ENCODE measurements at places on chromosomes 16 and 17.
A peak's percentile ranks its signal among the peaks of the same experiment; 100 is the strongest.

DNA sequence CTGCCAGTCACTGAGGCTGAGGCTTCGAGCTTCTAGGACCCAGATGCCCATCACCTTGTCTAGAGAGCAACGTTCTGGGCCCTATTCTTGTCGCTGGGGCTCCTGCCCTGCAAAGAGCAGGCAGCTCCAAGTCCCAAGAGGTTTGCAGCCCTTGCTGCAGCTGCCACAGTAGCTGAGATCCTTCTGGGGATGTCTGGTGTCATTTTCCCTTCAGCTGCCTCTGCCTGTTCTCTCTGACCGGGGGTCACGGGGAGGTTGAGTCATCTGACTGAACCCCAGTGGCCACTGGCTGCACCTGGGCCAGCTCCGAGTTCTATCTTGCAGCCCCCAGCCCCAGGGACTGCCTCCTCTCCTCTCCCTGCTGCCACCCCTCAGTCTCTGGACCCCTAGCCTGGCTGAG, 4.9 kb downstream of the WSCD1 start:
- DNase-seq: no peak

- no peak for DNase-seq
These were observed 17.0 kb upstream of the NTN1 start for GRCh38 chr17:9004132-9004960.

DNA sequence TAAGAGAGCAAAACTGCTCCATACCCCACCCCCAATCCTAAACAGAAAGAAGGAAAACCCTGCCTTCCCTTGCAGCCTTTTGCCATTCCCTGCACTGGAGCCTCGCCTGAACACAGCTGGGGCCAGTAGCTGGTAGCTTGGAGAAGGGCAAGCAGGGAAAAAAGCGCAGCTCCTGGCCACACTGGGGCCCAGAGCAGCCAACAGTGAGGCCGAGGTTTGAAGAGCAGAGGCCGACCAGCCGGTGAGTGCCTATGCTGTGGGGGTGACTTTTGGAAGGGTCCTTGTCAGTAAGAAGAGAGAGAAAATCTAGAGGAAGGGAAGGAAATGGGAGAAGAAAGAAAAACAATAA, 3.2 kb upstream of the HOXB9 start:
- DNase-seq: no peak

DNA sequence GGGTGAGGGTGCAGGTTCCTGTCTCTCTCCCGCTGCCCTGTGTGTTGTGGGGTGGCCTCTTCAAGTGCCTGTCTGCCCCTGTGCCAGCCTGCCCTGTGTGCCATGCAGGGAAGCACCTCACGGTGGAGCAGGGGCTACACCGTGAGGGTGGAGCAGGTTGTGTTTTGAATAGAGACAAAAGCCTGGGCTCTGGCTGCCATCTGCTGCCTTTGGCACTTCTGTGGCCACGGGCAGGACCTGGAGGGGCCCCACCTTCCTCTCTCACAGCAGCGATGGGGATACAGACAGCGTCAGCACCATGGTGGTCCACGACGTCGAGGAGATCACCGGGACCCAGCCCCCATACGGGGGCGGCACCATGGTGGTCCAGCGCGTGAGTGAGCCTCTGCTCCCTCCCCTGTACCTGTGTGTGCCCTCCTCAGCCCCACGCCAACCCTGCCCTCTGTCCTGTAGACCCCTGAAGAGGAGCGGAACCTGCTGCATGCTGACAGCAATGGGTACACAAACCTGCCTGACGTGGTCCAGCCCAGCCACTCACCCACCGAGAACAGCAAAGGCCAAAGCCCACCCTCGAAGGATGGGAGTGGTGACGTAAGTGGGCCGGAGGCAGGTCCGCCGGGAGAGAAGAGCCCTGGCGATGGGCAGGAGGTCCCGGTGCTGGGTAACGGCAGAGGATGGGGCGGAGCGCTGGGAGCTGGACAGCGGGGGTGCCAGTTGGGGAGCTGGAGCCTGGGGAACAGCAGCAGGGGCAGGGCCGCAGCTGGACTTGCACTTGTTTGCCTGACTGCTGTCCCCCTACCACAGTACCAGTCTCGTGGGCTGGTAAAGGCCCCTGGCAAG, 5.4 kb upstream of the C17orf107 start:
- DNase-seq: no peak

- peak; percentile 27 for DNase-seq
These were observed 313.3 kb upstream of the XYLT1 start for GRCh38 chr16:17784073-17784472.

DNA sequence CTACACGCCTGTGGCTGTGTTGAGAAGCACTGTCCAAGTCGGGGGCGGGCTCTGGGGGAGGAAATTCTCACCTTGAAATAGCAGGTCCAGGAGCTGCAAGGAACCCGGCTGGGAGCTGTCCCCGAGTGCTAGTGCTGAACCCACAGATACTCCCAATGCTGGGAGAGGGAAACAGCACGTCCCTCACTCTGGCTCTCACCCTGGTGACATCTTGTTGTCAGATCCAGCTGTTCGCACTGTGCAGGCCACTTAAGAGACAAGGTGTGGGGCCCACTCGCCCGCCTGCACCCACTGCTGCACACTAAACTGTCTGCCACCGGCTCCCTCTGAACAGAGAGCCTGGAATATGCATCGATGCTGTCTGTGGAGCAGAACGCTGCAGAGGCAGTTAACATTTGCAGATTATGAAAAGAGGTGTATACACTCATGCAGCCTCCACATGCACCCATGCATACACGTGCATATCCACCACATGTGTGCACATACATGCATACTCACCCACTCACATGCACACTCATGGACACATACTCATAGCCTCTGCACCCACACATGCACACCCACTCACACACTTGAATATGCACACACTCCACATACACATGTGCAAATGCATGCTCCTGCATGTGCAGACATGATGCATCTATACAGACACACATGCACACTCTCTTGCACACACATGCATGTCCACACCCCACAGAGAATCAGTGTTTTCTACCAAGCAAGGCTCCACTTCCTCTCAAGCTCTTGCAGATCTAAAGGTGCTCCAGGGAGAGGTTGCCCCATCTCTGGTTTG, 42.0 kb downstream of the MGAT5B start:
- DNase-seq: peak; percentile 53

DNA sequence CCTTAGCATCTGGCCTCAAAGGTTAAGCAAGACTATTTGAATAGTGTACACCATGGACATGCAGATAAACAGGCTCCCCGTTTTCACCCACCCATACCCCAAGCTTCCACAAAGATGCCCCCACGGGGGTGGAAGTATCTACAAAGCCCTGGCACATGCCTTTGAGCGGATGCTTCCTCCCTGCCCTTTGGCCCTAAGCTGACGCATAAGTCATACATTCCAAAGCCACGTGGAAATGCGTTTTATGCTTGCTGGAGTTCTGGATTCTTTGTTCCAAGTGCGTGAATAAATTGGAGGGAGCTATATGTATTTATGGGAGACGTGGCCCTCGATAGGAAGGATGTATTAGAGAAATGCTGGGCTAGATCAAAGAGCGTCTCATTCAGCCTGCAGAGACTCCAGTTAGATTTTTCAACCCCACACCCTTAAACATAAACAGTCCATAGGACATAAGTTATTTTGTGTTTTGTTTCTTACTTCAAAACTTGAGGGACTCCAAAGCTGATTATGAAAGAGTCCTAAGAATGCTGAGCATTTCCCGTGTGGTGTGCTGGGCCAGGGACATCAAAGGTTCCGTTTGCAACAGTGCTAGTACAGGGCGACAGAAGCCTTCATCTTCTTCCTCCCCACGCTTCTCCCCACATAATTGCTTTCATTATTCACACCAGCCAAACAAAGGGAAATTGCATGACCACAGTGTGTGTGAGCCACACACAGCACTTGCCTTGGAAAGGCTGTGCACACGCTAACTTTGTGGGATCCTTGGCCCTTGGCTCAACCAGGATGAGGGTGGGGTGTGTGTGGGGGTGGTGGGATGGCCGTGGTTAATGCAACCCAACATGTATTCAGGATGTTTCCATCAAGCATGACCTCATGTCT, 73.6 kb downstream of the WIPI1 start:
- DNase-seq: no peak

- DNase-seq: no peak
These were observed 81.7 kb downstream of the CYB561 start for GRCh38 chr17:63364387-63364786.

DNA sequence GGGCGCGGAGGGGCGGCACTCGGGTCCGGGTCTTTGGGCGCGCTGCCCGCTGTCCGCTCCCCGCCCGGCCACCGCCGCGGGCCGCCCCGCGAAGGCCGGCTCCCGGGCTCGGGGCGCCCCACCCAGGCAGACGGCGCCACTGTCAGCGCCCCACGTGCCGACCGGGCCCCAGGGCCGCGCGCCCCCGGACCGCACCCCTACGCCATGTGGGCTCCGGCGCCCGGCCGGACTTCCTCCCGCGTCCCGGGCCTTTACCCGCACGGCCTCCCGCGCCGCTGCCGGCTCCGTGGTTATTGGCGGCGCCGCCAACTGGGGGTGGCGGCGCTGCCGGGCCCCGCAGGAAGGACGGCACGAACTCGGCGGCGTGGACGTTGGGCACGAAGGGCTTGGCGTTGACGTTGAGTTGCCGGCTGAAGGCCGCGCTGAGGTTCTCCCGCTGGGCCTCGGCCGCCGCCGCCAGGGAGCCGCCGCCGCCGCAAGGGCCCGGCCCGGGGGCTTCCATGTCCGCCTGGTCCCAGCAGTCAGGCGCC, 577 bp downstream of the GSPT1 start:
- peak; percentile 58 for DNase-seq

DNA sequence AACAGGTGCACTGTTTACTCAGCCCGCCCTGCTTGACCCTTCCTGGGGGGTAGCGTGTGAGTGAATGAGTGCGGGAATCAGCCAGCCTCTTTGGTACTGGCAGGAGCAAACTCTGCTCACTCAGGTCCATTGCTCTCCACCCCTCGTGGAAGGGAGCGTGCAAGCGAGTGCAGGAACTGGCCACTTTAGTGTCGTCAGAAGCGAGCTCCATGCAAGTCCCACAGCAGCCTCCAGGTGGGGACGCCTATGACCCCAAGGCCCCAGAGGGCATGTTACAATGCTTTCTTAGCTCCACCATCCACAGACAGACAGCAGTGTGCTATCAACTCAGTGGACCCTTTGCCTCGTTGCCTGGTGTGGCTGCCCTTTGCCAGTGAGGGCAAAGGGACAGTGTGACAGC, 1025.1 kb upstream of the CDH8 start:
- no peak for DNase-seq

DNA sequence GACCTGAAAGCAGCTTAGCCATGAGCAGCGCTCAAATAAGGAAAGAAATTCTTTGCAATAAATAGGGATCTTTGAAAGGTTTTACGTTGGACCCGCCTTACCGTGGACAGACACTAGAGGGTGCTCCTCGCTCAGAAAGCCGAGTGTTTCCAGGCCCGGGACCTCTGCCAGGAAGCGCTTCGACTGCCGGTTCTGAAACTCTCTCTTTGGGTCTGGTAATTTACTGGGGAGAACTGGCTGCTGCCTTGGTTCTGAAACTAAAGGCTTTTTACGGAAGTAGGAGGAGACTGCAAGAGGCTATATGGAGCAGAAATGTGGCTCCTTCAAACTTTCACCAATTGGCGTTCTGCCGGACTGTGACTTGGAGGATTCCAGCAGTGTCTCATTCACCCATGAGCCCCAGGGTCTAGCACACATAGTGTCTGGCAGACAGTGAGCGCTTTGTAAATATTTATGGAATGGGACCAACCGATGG, 45.6 kb upstream of the HOXB9 start:
- DNase-seq: peak; percentile 80

DNA sequence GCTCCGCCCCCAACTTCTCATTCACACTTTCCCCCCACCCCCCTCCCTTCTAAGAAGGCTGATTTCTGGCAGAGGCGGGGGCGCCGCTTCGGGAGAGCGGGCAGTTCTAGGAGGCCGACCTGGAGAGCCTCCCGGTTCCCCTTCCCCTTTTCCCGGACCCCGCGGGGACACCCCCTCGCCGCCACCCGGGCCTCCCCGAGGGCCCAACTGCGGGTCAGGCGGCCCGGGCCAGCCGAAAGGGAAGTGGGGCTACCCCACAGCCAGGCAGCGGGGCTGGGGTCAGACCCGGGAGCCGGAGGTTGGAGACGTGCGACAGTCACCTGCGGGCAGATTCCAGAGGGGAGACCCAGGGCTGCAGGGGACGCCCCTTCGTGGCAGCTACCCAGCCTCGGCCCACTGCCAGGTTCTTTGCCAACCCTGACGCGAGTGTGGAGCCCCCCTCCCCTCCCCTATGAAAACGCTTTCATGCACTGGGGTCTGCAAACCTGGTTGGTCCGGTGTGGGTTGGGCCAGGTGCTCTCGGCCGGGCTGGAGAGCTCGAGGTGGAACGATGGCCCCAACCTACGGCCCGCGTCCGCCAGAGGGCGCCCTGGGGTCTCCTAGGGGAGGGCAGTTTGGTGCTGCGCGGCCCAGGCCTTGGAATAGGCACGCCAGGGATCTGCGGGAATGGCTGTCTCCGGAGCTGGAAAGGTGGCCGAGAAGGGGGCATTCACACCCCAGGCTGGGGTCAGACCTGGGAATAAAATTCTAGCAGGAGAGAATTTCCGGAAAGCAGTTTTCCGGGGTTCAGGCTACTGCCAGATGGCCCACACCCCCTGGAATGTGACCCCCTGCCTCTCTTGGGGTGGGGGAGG, 721 bp upstream of the SOCS3 start:
- DNase-seq: peak; percentile 92

DNA sequence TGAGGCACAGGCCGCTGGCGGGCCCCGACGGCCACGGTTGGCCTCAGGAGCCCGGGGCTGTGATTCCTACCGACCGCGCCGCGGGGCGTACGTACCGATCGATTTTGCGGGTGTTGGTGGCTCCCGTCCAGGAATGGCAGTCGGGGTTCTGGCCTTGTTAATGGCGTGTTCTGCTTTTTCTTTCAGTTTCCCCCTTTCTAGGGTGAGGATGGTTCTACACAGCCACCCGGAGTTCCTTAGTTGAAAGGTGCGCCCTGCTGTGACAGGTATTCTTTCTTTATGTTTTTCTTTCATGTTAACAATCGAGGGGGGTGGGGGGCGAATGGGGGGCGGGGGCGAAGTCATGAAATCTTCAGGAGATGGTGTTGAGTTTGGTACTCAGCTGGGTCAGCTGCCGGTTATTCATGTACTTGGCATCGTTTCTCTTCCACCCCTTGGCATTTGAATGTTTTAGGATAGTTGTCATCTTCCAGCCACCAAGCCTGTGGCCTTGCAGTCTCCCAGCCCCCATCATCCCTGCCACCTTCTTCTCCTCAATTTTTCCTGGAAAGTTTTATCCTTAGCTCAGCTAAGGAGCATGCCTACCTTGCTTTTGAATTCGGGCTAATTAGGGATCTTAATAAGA, 802 bp downstream of the CYLD start:
- peak; percentile 16 for DNase-seq

DNA sequence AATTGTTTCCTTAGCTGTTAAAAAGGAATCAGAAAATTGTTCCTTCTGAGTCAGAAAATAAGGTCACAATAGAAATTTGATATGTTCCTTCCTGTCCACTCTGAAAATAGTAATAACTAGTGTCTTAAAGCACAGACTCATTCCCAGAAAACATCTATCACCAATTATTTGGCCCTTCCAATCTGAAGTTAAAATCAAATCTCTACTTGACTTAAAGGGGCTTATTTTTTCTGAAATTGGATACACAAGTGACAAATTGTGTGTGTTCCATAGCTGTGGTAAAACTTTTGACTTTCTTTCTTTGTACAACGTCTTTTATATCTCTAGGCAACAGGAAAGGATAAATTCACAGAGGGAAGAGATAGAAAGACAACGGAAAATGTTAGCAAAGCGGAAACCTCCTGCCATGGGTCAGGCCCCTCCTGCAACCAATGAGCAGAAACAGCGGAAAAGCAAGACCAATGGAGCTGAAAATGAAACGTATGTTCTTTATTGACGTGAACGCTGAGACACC, 54.5 kb upstream of the MRC2 start:
- no peak for DNase-seq

- no peak for DNase-seq
These were observed 19.1 kb downstream of the CDIP1 start for GRCh38 chr16:4519274-4520058.

GRCh38 chr17:58575511-58575910, 61.1 kb upstream of the MTMR4 start:
- DNase-seq: peak; percentile 32

- DNase-seq: peak; percentile 55
These were observed 435 bp downstream of the RPRML start for GRCh38 chr17:46978489-46979146.

Data from K562 (cell line).